ENCODE measurements at places on chromosomes 13 and 19. TPM values are rescaled to one million over a fixed set of nuclear protein-coding genes. Genes with fewer than 3 reads are reported as not detected.

GADD45GIP1 gene
- total RNA-seq, result 24.6 TPM

MAMSTR gene
- total RNA-seq, result 1.3 TPM

DNA sequence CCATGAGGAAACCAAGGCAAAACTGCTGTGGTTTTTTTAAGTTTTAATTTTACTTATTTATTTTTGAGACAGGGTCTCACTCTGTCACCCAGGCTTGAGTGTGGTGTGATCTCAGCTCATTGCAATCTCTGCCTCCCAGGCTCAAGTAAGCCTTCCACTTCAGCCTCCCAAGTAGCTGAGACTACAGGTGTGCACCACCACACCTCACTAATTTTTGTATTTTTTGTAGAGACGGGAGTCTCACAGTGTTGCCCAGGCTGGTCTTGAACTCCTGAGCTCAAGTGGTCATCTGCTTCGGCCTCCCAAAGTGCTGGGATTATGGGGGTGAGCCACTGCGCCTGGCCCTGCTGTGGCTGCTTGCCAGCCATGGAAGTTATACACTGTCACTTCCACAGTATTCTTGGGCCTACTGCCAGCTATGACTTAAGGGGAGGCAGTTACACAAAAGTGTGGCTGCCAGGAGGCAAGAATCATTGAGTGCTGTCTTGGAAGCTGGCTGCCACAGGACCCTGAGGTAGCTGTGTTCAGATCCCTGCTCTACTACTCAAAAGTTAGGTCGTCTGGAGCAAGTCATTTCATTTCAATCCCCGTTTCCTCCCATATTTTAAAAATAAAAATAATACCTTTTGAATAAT lies 12.7 kb downstream of the FARP1 start:
- no peak for DNase-seq
- peaks cover 19% of the 10 kb centered on the region for H3K36me3 ChIP-seq
- H3K4me3 ChIP-seq, result no peak overlapping the region
- H3K27me3 ChIP-seq, result no peaks in the 10 kb centered on the region
- H3K27ac ChIP-seq, result no peak overlapping the region
- H3K4me1 ChIP-seq, result peaks cover 54% of the 10 kb centered on the region

DNA sequence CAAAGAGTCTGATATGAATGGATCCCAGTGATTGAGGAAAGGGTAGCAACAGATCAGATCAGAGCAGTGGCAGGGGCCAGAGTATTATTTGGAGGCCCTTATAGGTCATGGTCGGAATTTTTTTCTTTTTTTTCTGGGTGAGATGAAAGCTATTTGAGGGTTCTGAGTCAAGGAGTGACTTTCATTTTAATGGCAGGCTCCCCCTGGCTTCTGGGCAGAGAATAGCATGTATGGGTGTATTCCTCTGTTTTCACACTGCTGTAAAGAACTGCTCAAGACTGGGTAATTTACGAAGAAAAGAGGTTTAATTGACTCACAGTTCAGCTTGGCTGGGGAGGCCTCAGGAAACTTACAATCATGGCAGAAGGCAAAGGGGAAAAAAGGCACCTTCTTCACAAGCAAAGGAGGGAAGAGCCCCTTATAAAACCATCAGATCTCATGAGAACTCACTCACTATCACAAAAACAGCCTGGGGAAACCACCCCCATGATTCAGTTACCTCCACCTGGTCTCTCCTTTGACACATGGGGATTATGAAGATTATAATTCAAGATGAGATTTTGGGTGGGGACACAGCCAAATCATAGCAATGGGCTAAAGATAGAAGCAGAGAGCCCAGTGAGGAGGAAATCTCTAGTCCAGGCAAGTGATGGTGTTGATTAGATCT lies 3.0 kb upstream of the SLC6A16 start:
- peak; percentile 10 for DNase-seq
- H3K27me3 ChIP-seq, result no peaks in the 10 kb centered on the region
- no peak overlapping the region for H3K4me3 ChIP-seq
- H3K27ac ChIP-seq, result no peak overlapping the region

GRCh38 chr13:91154558-91155353 lies 192.7 kb upstream of the MIR17HG start:
- peaks cover 60% of the 10 kb centered on the region for H3K4me1 ChIP-seq
- no peaks in the 10 kb centered on the region for H3K36me3 ChIP-seq
- no peak for DNase-seq
- no peak overlapping the region for H3K4me3 ChIP-seq

DNA sequence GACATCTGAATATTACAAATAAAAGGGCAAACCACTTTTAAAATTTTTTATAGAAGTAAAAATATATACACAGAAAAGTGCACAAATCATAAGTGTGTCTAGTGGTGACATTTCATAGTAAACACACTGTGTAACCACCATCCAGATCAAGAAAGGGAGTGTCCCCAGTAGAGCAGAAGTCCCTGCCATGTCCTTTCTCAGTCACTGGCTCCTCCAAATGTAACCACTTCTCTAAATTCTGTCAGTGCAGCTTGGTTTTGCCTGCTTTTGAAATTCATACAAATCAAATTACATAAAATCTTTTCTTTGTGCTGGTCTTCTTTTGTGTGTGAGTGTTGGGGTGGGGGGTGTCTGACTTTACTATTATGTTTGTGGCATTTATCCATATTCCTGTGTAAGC lies 116.5 kb downstream of the RBM26 start:
- DNase-seq, result no peak
- no peaks in the 10 kb centered on the region for H3K4me1 ChIP-seq
- H3K36me3 ChIP-seq, result no peaks in the 10 kb centered on the region
- no peak overlapping the region for H3K4me3 ChIP-seq

DNA sequence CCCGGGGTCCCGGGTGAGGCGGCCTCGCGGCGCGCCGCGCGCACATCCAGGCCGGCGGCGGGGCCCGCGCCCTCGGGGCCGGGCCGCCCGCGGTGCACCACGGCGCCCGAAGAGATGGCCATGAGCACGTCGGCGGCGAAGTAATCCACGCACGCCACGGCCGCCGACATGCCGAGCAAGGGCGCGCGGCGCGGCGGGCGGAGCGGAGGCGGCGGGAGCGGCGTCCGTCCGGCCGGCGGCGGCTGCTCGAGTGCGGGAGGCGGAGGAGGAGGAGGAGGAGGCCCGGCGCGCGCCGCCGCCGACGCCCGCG lies at the start of gene KLF16:
Gene KLF16 (minus strand): TSS at position 252 of the 310 bp plus-strand sequence. CDS start 82 bp downstream, at position 170.
- no peaks in the 10 kb centered on the region for H3K36me3 ChIP-seq
- no peak for DNase-seq
- H3K27me3 ChIP-seq, result no peaks in the 10 kb centered on the region
- H3K4me1 ChIP-seq, result peaks cover 38% of the 10 kb centered on the region
- H3K4me3 ChIP-seq, result peak within 1 kb of the TSS; percentile 90

GRCh38 chr19:49580264-49581006 lies at the start of gene NOSIP:
Gene NOSIP (minus strand): TSS chr19:49580556. CDS start chr19:49560691, 19,865 bp downstream.
- H3K4me1 ChIP-seq, result peaks cover 29% of the 10 kb centered on the region
- no peaks in the 10 kb centered on the region for H3K36me3 ChIP-seq
- H3K4me3 ChIP-seq, result peak within 1 kb of the TSS; percentile 93
- DNase-seq, result peak; percentile 97
- no peaks in the 10 kb centered on the region for H3K27me3 ChIP-seq

GRCh38 chr19:17997969-17998826 lies 9.8 kb upstream of the ARRDC2 start:
- H3K4me1 ChIP-seq, result peaks cover 8% of the 10 kb centered on the region
- H3K36me3 ChIP-seq, result no peaks in the 10 kb centered on the region
- H3K27me3 ChIP-seq, result peaks cover 9% of the 10 kb centered on the region
- no peak for DNase-seq
- no peak overlapping the region for H3K27ac ChIP-seq
- H3K4me3 ChIP-seq, result no peak overlapping the region

DNA sequence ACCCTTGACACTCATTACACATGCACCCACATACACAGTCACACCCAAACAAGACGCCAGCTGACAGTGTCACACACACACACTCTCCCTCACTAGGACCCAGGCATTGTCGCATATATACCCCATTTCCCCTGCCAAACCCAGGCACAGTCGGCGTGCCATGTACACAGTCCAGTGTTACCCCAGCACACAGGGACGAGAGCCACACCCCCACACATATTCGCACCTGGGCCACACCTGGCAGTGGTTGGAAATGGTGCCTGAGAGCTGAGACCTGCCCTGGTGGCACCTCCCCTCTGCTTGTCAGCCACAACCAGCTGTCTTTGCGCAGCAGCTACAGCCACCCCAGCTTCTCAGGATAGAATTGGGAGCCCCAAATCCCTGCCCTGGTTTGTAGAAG lies 9.0 kb downstream of the NFIX start:
- peaks cover 3% of the 10 kb centered on the region for H3K27me3 ChIP-seq
- no peak for DNase-seq
- H3K27ac ChIP-seq, result no peak overlapping the region
- no peak overlapping the region for H3K4me3 ChIP-seq
- H3K36me3 ChIP-seq, result peaks cover 18% of the 10 kb centered on the region

- peaks cover 22% of the 10 kb centered on the region for H3K4me1 ChIP-seq
- H3K27me3 ChIP-seq, result peaks cover 3% of the 10 kb centered on the region
- DNase-seq, result peak; percentile 96
- peak overlapping the region; percentile 90 for H3K27ac ChIP-seq
Measured at GRCh38 chr19:43503501-43504425, 783 bp downstream of the PHLDB3 start.

DNA sequence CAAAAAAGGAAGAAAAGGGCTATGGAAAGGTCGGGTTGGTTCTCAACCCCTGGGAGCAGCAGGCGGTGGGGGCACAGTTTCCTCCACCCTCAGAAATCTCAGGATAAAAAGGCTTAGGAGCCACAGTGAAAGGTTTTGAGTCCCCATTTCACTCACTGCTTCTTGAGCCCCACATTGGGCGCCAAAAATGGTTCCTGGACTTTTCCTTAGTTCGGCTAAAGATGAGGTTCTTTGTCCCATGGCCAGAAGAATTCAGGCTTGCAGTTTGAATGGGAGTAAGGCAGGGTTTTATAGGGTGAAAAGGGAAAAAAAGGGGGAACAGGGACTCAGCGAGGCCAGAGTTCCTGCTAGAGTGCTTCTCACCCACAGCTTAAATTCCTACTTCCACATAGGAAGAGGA lies 179.5 kb downstream of the GGACT start:
- H3K36me3 ChIP-seq, result peaks cover 48% of the 10 kb centered on the region
- no peaks in the 10 kb centered on the region for H3K27me3 ChIP-seq
- no peaks in the 10 kb centered on the region for H3K4me1 ChIP-seq
- DNase-seq, result no peak
- H3K4me3 ChIP-seq, result no peak overlapping the region
